Left forelimb (tissue), 1 donor: ENCODE measurements at places on chromosomes 3 and 15.
A peak's percentile ranks its signal among the peaks of the same experiment; 100 is the strongest.

- DNase-seq, result no peak
Measured at GRCh38 chr3:116067326-116067725, 378.0 kb downstream of the LSAMP start.

DNA sequence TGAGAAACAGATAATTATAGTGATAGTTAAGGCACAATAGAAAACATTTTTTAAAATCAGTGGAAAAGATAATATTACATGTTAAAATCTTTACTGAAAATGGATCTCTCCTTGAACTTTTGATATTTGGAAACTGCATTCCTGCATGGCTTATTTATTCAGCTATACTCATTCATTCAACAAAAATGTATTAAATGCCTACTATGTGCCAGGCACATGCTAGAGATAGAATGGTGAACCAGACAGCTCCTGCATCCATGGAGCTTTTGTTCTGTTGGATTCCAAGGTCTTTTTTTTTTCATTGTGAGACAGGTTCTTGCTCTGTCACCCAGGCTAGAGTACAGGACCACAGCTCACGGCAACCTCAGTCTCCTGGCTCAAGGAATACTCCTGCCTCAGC is 4.5 kb downstream of the PXK start:
- DNase-seq, result no peak

- no peak for DNase-seq
Measured at GRCh38 chr3:177835008-177835407, 637.7 kb upstream of the TBL1XR1 start.

DNA sequence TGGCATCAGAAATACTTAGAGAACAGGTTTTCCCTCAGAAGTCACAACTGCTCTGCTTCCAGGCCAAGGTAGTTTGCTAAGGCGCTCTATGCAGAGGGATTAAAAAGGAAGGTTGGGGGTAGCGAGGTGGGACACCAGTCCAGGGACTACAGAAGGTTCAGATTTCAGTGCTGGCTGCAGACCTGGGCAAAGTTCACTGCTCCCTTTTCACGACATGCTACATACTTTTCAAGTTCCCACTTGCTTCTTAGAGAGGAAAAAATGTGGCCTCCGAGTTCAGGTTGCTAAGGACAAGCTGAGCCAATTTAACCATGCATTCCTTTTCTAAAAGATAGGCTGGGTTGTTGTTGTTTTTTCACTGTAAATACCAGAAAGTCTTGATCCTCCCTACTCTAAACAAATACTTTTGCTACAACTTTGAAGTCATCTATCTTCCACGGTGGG is 158.6 kb upstream of the NR2F2 start:
- no peak for DNase-seq

GRCh38 chr3:143078883-143079282 is 40.7 kb upstream of the CHST2 start:
- DNase-seq, result no peak

DNA sequence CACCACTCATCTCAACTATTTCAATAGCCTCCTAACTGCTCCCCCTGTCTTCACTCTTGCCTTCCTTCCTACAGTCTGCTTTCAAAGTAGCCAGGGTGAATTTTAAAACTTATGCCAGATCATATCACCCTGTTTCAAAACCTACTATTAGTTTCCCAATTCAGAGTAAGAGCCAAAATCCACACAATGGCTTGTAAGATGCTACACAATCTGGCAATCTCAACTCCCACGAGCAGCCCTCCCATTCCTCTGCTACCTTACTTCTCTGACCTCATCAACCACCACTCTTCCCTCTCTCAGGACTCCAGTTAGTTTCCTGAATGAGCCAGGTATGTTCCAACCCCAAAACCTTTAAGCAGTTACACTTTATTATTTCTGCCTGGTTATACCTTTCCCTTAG is 62.5 kb downstream of the VPS13C start:
- no peak for DNase-seq

- DNase-seq, result no peak
Measured at GRCh38 chr15:100114100-100114499, 227.7 kb downstream of the ADAMTS17 start.

GRCh38 chr3:39485547-39485946 is 18.1 kb downstream of the MOBP start:
- DNase-seq, result no peak

- no peak for DNase-seq
Measured at GRCh38 chr3:107239703-107240102, 137.5 kb upstream of the CCDC54 start.

DNA sequence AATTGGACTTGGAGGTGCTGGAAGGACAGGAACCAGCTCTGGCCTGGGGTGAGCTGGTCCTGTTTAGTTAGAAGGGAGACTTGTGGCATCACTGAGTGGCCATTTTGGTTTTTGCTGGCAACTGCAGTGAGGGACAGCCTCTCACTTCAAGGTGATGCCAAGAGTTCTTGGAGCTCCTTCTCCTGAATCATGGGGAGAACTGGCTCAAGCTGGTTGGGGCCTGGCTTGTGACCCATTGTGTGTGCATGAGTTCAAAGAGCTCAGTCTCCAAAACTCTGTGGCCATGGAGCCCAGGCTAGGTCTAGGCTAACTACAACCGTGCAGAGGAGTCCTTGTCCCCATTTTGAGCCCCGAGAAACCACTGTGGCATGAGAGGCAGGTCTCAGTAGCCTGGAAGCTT is 60.1 kb upstream of the ZNF148 start:
- DNase-seq, result no peak

GRCh38 chr3:153783106-153783505 is 338.1 kb upstream of the ARHGEF26 start:
- DNase-seq, result no peak

GRCh38 chr15:89829616-89830440 is 15.2 kb upstream of the ANPEP start:
- DNase-seq, result no peak

GRCh38 chr15:101039461-101039860 is 120.3 kb downstream of the LRRK1 start:
- no peak for DNase-seq

DNA sequence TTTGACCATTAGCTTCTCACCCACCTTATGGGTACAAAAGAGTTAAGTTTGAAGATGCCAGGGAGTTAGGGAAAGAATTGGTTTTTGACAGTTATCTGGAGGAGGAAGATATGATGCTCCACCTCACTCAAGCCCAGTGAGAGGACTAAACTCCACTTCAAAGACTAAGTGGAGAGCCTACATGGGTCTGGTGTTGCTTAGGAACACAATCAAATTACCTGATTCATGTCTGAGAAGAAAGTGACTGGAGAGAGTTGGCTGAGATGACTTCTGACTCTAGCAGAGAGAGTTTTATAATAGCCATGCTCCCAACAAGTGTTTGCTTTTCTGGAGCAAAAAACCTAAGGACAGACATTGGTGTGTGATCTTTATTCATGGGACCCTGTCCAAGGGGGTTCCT is 43.3 kb downstream of the SUCNR1 start:
- DNase-seq, result no peak

DNA sequence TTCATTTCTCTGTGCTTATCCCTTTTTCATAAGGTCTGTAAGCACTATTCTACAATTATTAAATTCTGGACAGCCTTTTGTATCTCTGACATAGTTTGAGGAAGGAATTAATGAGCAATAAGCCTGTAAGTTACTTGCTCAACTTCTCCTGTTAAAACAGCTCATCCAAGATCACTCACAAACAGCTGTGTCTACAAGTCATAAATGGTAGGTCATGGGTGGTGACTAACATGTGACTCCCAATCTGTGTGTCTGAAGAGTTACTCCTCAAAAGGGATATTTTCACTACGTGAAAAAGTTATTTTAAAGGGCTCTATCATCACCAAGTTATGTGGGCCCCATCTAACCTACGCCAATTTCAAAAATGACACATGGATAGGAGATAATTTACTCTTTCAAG is 145.2 kb upstream of the CBLB start:
- DNase-seq, result no peak

DNA sequence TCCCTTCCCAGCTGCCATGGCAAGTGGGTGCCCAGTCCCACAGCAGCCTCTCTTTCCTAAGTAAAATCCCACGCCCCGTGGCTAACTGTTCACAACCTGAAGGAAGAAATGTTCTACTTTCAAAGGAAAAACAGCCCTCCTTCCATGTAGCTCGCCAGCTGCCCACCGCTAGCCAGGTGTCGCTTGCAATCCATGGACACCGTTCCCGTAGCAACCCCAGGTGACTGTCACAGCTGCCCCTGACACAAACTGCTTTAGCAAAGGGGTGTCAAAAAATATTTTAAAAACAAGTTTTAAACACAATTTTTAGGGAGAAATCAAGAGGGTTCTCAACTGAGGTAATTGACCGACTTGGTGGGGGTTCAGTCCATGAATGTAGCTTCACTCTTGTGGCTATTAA is 21.0 kb upstream of the CGNL1 start:
- DNase-seq, result no peak

DNA sequence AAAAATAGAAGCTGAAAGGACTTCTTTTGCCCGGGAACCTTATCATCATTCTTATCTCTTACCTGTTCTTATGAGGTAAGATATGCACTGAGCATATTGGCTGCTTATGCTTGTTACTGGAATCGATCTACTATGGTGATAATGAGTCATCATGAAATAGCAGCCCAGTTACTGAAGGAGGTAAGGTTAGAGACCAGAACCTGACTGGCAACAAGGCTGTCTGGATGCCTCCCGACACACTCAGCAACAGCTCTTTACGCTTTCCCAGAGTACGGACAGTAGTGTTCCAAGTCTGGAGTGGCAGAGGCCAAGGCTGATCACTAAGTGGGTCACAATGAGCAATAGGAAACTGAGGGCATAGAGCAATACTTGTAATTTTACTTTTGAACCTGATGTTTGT is 314.1 kb downstream of the NLGN1 start:
- no peak for DNase-seq

DNA sequence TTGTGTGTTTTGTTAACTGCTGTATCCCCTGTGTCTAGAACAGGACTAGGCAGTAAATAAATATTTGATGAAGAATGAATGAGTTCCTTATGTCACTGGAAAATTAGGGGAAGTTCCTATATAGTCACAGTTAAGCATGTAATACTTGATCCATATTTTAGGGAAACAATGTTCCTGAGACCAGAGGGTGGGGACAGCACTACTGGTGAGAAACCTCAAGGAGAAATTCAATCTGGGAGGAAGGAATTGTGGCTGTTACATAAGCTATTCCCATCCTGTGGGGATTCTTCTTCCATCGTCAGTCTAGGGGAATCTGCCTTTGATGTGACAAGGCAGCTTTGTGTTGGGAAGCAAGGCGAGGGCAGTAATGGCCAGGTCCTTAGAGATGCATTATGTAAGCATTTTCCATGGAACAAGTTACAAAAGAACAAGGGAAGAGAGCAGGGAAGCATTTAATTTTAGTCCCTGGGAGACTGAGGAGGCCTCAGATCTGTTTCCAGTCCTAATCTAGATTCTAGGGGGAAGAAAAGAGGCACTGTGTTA is 219.3 kb upstream of the TTC14 start:
- no peak for DNase-seq

DNA sequence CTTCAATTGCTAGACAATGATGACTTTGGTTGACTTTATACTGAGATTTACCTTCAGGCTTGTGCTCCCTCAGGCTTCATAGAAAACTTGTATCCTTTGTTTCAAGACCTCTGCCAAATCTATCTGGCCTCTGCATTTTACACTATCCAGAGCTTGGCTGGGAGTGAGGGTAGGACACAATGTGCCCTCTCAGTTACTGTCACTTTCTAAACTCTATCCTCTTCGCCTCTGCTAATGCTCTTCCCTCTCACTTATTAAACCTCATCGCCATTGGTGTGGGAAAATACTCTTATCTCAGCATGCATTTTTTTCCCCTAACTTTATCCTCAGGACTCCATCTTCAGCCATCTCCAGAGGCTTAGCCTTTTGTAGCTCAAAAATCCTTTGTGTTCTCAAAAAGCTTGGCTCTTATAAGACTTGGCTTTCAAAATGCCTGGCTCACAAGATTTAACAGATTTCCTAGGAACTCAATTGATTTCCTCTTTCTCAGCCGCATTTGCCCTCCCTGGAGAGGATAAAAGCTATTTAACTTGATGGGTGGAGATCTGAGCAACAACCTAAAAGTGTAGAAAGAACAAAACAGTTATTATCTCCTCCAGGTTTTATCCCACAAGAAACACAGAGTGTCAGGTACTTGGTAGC is 28.3 kb downstream of the SUCNR1 start:
- no peak for DNase-seq

DNA sequence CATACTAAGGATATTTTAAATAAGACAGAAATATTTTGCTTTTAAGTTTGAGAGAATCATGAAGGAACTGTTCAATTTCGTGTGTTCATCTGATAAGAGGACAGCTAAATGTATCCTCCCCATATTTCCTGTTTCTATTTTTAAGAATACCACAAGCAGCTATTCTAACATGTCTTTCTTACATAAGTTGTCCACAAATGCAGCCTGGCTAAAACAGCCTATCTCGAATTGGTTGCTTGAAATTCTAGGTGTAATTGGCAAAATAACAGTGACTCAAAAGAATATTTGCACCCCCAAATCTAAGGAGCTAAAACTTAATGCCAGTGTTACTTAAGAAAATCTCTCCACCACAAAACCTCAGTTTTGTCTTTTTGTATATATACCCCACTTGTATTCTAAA is 35.0 kb downstream of the BTLA start:
- no peak for DNase-seq

DNA sequence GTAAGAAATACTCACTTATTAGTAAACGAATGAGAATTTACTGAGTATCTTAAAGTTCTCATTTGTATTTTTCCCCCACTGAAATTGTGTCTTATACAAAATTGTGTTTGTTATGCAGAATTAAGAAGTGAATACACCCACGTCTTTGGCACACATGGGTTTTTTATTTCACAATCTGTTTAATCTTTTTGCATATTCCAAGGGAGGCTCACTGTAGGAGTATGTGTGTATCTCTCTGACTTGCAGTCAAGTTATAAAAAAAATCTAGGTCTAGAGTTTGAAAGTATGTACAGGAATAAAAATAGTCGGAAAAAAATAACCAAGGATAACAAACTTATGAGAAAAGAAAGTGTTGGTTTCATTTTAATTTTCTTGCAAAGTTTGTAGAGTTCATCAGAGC is 255.2 kb downstream of the PDCD6IP start:
- no peak for DNase-seq

DNA sequence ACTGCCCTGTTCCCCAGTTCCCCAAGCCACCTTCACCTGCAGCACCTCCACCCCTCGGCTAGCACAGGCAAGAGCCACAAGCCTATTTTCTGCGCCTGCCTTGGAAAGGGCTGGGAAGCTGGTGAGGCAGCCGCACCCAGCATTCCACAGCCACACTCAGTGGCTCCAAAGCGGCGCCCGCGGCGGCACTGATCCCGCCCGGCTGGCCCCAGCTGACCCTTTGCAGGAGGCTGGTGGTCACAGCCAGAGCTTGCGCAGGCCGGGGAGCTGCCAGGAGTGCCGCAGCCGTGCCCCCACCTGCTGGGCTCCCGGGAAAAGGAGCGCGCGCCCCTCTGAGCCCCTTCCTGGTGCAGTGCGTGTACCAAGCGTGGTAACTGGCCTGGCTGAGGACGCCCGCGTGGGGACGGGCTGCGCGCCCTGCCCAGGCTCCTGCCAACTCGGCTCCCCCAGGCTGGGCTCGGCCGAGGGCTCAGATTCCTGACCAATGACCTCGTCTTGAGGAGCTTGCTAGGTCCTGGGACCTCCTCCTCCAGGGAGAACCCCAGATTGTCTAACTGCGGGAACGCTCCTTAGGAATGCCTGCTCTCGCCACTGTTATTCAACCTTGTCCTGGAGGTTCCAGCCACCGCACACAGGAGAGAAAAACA is 13.3 kb downstream of the GRAMD2A start:
- DNase-seq, result peak; percentile 64
